ENCODE measurements at places on chromosomes 5 and 9.

- DNase-seq, result no peak
Measured at GRCh38 chr9:99868845-99869244, 37.6 kb upstream of the STX17 start.

DNA sequence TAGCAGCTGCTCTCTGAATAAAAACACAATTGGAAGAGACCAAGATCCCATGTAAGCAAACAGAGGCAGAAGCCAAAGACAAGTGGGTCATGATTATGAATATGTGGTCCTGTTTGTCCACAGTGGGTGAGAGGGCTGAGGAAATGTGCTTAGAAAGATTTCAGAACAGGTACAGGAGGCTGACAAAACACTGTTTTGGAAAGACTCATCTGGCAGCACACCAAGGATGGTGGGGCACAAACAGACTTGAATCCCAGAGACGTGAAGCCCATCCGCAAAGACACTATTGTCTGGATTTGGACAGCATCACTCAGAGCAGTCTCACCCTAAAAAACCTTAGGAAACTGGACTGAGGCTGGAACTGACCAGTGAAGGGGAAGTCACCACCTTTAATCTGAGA, 85.0 kb downstream of the ADRB2 start:
- DNase-seq, result no peak

DNA sequence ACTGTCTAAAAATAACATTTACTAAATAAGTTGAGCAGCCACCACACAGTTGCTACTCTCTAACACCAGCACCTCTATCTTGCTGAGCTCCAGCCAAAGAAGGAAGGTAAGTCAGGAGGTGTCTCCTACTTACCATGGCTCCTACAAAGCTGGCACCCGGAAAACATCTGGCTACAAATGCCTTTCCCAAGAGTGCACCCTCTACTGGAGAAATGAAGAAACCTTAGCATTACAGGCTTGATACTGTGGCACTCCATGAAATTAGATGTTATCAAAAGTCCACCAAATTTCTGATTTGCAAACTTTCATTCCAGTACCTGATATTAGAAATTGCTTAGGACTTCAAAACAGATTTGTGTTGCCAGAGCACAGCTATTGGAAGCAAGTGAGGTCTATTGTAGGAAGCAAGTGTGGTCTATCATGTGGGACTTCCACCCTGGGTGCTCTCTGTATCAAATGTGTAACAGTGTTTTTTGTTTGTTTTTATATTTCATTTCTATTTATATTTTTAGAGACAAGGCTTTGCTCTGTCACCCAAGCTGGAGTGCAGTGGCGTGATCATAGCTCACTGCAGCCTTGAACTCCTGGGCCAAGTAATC, 25.7 kb upstream of the RFK start:
- DNase-seq, result no peak

DNA sequence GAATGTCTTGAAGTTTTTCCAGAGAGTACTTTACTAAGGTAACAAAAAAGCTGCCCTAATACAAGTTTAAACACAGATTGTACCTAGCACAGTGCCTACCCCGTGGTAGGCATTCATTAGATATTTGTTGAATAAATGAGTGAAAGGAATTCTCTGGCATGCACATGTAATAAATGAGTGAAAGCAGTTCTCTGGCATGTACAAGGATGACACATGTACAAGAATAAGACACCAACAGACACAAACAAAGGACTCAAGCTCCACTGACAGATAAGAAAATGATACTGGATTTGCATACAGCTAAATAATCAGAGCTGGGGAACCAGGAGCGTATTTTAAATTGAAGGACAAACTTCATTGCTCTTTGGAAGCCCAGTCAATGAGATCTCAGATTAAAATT, 535.8 kb downstream of the EFNA5 start:
- DNase-seq, result no peak

- no peak for DNase-seq
Measured at GRCh38 chr9:124549016-124549415, 41.8 kb upstream of the NR5A1 start.
